ENCODE measurements at places on chromosomes 12 and 14. TPM values are rescaled to one million over a fixed set of nuclear protein-coding genes. Genes with fewer than 3 reads are reported as not detected.
A peak's percentile ranks its signal among the peaks of the same experiment; 100 is the strongest.

MYBPC1 gene
- not detected for total RNA-seq

PTPRB gene
- 1.0 TPM for total RNA-seq

NKX2-1 gene
- total RNA-seq: 0.78 TPM

DNA sequence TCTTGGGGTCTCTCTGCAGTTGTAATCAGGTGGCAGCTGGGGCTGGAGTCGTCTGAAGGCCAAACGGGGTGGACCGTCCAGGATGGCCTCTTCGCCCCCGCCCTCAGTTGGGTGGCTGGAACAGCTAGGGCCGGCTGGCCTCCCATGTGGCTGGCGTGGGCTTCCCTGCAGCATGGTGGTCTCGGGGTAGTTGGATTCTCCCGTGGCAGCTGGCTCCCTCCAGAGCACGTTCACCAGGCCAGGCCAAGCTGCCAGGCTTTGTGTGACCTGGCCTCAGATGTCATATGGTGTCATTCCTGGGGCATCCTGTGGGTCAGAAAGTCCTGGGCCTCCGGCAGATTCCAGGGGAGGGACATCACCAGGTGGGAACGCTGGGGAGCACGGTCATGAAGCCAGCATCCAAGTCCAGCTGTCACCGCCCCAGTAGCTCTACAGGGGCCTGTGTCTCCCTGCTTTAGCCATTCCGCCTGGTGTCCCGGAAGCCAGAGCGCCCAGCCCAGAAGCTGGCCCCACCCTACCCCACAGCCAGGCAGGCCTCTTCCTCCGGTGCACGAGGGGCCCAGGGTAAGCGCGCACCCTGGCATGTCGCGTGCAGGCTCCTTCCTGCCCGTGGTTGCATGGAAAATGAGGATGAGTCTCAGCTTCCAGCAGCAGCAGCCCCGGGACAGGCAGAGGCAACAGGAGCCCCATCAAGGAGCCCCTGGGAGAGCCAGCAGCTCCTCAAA lies 1.3 kb upstream of the NUDT14 start:
- no peak for DNase-seq

GRCh38 chr14:33894339-33894738 lies 56.5 kb downstream of the EGLN3 start:
- DNase-seq: no peak

DNA sequence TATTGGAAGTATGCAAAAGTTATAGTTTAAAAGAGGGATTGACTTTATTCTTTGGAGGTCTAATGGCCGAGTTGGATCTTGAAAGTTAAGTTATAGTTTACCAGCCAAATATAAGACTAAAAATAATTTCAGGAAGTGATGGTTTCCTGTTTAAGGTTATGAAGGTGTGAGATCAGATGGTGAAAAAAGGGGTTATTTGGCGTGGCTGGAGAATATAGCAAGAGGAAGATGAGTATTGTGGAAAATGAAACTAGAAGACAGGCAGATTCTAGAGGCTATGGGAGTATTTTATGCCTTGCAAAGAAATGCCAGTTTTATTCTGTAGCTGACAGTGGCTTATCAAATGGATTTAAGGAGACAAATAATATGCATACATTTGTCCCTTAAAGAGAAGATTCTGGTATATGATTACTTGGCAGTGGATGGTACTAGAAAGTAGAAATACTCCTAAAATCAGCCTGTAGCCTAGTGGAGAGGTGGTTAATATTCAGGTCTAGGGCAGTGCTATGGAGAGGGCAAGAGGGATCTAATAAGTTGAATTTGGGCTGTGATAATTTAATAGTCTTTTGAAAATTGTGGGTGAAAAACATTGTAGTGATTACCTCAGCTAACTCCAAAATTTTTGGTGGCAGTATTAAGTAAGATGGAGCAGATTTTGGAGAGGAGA lies 1091.8 kb upstream of the ATXN7L3B start:
- DNase-seq: no peak

DNA sequence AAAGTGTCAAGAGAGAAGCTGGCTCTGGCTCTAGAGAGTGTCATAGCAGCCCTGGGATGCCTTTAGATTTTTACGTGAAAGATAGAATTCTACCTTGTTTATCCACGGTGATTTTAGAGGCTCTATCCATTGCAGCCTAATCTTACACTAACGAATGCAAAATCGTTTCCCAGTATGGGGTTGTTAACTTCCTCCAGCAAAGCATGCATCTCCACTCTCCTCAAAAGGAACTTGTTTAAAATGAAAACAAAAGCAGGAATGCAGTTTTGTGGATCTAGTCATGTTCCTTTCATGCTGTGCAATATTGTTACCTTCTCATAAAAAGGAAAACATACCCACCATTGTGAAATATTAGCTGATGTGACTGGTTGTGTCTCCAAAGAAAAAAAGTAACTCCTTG lies 88.4 kb downstream of the ANO2 start:
- peak; percentile 48 for DNase-seq

DNA sequence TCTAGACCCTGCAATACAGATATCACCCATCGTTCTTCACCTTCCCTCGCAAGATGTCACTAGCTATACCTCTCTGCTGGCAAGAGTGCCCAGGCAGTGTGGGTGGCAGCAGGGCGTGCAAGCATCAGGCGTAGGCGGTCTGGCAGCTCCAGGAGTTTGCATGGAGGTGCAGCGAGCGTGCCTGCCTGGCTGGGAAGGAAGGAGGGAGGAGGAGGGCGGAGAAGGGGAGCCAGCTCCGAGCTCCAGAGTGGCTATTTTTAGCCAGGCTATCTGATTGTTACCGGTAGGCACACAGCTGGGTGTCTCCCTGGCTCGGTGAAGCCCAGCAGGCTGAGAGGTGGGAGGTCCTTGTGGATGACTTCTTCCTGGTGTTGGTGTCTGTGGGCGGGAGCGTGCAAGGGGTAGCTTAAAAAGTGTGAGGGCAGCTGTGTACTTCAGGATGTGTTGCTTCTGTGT lies 6.2 kb downstream of the FOXJ2 start:
- DNase-seq: peak; percentile 85

GRCh38 chr12:66819587-66819986 lies 140.7 kb upstream of the GRIP1 start:
- DNase-seq: no peak

DNA sequence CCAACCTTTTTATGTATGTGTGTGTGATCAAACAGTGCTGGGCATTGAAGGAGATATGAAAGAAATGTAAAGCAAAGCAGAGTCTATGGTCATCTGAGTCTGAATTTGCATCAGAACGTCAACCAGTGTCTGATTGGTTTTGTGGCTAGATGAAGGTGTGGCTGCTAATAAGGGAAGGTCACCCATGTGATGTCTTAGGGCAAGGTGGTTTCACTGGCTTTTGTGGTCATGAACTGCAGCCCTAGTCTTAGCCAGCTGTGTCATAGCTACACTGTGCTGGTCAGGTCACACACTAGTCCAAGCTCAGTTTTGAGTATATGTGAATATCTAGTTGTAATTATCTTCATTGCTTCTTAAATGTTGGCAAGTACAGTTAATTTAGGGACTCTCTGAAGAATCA lies 105.8 kb downstream of the TGFB3 start:
- DNase-seq: no peak

DNA sequence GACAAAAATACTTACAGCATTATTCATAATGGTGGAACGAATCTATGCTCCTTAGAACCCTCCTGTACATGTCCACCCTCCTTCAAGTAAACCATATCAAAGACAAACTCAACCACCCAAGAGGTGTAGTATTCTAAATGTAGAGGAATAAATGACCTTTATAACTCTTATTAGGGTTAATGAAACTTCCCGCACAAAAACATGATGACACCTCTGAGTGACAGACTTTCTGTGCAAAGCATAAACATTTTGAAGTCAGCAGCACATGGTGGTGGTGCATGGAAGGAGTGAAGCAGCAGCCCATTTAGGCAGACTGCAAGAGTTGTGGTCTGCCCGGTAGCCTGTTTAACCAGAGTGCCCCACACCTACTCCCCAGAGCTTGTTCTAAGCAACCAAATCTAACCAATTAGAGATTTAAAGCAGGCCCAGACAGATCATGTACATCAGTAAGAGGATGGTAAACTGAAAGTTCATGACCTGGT lies 615 bp upstream of the ASB8 start:
- no peak for DNase-seq

GRCh38 chr14:82238649-82239048 lies 705.0 kb upstream of the SEL1L start:
- no peak for DNase-seq

DNA sequence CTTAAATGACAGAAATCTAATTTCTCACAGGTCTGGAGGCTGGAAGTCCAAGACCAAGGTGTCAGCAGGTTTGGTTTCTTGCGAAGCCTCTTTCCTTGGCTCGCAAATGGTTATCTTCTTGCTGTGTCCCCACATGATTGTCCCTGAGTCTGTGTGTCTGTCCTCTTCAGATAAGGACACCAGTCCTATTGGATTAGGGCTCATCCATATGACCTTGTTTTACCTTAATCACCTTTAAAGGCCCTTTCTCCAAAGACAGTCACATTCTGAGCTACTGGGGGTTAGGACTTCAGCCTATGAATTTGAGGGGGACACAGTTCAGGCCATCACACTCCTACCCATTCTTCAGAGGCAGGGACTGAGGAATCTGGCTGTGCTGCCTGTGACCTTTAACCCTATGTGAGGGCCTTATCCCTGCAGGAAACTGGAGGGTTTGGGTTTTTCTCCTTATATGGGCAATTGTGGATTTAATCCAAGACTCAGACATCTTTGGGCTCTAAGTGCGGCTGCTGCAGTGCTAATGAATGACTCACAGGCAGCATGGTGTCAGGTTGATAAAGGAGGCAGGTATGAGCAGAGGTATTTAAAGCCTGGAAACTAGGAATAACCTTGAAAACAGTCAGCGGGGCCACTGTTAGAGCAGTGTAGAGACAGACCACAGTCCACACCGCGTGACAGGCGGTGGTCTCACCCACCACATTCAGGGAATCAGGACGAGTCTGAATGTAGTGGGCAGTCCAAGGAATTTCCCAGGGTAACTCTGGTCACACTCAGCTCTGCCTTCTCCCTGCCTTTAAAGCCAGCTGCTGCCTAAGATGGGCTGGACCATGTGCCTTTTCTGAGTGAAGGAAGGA lies 10.2 kb downstream of the TPCN1 start:
- DNase-seq: no peak

DNA sequence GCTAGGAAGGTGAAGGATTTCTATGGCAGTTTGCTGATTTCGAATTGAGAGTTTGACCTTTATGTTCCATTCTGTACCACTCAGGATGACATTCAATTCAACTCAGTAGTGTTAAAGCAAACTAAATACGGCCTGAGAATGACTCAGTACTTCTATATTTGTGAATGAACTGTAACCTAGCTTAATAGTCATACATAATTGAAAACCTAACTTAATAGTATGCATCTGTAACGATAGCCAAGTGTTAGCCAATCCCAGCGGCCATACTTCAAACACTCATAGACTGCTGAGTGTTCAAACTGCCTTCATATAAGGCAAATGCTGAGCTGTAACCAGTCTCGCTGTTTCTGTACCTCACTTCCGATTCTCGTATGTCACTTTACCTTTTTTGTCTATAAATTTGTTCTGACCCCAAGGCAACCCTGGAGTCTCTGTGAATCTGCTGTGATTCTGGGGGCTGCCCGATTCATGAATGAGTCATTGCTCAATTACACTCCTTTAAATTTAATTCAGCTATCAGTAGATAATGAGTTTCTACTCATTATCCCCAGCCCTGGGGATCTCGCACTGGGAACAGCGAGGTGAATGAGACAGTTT lies 98.5 kb upstream of the SLC24A4 start:
- DNase-seq: no peak

DNA sequence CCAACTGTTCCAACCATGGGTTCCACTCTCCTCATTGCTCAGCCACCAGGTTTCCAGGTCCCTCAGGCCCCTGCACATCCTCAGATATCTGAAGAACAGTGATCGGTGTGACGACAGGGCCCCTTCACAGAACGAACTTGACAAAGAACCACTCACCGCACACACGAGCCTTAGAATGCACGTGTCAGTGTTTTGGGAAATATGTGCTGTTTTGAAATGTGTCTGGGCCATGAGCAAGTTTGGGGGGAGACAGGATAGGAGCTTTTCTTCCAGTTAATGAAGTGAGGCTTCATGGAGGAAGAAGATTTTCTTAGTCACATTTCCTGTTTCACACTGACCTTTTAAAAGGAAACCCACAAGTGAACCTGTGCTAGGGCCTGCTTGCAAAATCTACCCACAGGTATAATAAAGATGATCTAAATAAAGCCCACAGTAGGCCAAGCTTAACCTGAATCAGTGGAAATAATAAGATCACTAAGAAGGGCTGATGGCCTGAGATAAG lies 58.6 kb downstream of the ZFP36L1 start:
- no peak for DNase-seq

DNA sequence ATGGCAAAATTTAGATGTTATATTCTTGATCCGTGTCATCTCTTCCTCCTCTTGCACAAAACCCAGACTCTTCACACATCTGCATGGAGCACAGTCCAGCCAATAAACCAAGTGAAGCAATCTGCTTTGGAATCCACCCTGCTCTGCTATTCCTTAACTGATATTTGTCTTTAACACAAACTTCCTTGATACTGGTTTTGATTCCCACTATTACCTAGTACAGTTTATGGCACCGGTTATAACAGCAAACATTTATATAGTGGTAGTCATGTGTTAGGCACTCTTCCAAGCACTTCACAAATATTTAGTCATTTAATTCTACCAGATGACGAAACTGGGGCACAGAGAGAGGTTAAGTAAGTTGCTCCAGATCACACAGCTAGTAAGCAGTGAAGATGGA lies 12.5 kb downstream of the STYK1 start:
- DNase-seq: no peak

DNA sequence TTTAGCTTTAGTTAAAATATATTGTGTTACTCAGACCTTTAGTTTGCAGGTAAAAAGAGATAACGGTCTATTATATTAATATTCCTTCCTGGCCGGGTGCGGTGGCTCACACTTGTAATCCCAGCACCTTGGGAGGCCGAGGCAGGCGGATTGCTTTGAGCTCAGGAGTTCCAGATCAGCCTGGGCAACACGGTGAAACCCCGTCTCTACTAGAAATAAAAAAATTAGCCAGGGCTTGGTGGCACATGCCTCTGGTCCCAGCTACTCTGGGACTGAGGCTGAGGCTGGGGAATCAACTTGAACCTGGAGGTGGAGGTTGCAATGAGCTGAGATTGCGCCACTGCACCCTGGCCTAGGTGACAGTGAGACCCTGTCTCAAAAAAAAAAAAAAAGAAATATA lies 13.2 kb upstream of the EID3 start:
- DNase-seq: no peak

GRCh38 chr14:77240336-77240915 lies 30.6 kb downstream of the NGB start:
- DNase-seq: no peak

DNA sequence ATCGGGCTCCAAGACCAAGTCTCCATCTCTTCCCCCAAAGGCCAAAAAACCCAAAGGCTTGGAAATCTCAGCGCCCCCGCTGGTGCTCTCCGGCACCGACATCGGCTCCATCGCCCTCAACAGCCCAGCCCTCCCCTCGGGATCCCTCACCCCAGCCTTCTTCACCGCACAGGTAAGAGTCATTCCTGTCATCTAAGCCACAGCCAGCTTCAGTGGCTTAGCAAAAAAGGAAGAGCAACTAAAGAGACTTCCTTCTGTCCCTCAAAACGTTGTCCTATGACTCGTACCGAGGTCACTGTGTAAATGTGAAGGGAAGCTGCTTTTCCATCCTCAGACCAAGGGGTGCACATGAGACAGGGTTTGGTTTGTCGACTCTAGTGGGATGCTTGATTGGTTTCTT lies 53.4 kb downstream of the ELK3 start:
- peak; percentile 56 for DNase-seq

GRCh38 chr12:75099210-75099609 lies 110.4 kb downstream of the KCNC2 start:
- DNase-seq: no peak

All from H7 (cell line).